Activated CD4-positive, alpha-beta T cell treated with anti-CD3 and anti-CD28 coated beads, Interleukin-2, amount 10 ng/mL, durations not matched to agents 7 days and 5 days (primary cell): ENCODE measurements at places on chromosomes 2 and 18.

GRCh38 chr2:74188018-74188601 is 9.4 kb upstream of the MOB1A start:
- no peaks in the 10 kb centered on the region for H3K36me3 ChIP-seq
- peaks cover 25% of the 10 kb centered on the region for H3K4me1 ChIP-seq
- DNase-seq = no peak
- no peak overlapping the region for H3K27ac ChIP-seq
- peaks cover 11% of the 10 kb centered on the region for H3K27me3 ChIP-seq
- no peak overlapping the region for H3K4me3 ChIP-seq

GRCh38 chr2:237128026-237128703 is 42.5 kb downstream of the COPS8 start:
- DNase-seq = no peak
- H3K4me3 ChIP-seq = no peak overlapping the region
- no peak overlapping the region for H3K27ac ChIP-seq
- no peaks in the 10 kb centered on the region for H3K4me1 ChIP-seq
- H3K27me3 ChIP-seq = no peaks in the 10 kb centered on the region

GRCh38 chr18:46060359-46060841 is 11.7 kb downstream of the PSTPIP2 start:
- no peak for DNase-seq
- peaks cover 11% of the 10 kb centered on the region for H3K4me1 ChIP-seq

DNA sequence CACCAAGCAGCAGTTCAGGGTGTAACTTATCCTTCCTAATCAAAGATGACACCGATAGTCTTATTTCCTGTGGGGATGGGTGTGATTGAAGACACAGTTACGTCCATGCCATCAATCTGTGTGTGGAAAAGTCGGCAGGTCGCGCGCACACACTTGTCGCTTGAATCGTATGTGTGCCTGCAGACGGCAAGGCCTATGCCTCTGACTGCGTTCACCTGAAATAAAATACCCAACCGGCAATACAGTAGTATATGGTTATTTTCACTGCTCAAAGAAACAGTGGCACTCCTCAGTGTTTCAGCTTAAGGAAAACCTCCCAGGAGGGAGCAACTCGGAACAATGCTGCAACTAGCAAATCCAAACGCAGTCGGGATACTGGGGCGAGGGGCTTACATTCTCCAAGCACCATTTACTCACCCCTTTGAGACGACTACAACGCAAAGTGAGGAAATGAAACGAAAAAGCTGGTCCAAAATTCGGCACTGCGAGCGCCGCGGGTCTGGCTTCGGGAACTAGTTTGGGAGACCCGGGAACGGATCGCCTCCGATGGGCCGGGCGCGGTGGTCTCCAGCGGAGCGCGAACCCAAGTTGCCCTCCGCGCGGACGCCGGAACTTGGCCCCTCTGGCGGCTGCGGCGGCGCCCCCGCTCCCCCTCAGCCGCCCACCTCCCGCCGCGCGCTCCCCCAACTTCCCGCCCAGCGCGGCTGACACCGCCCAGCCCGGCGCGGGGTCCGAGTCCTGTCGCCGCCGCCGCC is 675 bp downstream of the PRKD3 start:
- peaks cover 3% of the 10 kb centered on the region for H3K36me3 ChIP-seq
- peak overlapping the region; percentile 90 for H3K27ac ChIP-seq
- peak overlapping the region; percentile 91 for H3K4me3 ChIP-seq
- DNase-seq = peak; percentile 34
- peaks cover 21% of the 10 kb centered on the region for H3K4me1 ChIP-seq

DNA sequence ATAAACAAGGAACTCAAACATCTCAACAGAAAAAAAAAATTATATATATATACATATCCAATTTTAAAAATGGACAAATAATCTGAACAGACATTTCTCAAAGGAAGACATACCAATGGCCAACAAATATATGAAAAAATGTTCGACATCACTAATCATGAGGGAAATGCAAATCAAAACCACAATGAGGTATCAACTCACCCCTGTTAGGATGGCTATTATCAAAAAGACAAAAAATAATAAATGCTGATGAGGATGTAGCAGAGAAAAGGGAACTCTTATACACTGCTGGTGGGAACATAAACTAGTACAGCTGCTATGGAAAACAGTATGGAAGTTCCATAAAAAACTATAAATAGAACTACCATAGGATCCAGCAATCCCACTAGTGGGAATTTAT is 46.1 kb downstream of the CLASP1 start:
- no peak overlapping the region for H3K4me3 ChIP-seq
- no peaks in the 10 kb centered on the region for H3K27me3 ChIP-seq
- peaks cover 26% of the 10 kb centered on the region for H3K4me1 ChIP-seq
- H3K27ac ChIP-seq = no peak overlapping the region
- no peak for DNase-seq
- peaks cover 45% of the 10 kb centered on the region for H3K36me3 ChIP-seq

GRCh38 chr2:20231598-20232026 is 6.7 kb upstream of the SDC1 start:
- H3K4me1 ChIP-seq = no peaks in the 10 kb centered on the region
- H3K36me3 ChIP-seq = no peaks in the 10 kb centered on the region
- H3K27ac ChIP-seq = no peak overlapping the region
- peaks cover 40% of the 10 kb centered on the region for H3K27me3 ChIP-seq

DNA sequence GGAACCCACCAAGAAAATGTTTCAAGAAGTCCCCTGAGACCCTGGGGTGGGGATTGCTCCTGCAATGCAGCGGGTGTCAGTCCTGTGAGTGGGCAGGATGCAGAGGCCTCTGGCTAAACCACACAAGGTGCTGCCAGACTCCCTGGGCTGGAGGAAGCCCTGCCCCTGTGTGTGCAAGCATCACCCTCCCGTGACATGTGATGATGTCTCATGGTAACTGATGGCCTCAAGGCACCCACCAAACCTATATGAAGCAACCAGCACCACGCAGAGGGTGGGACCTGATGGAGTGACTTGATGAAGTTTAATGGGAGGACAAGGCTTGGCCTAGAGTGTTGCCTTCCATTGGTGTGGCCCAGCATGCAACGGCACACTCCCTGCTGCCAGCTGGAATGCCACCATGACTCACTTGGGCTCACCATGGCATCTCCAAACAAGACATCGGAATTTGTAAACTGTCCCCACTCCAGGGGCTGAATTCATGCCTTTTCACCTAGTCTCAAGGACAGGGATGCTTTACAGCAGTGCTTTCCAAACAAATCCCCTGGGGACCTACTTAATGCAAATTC is 8.7 kb upstream of the SLC14A1 start:
- H3K27me3 ChIP-seq = peaks cover 4% of the 10 kb centered on the region
- H3K36me3 ChIP-seq = no peaks in the 10 kb centered on the region
- DNase-seq = no peak
- H3K4me1 ChIP-seq = no peaks in the 10 kb centered on the region

DNA sequence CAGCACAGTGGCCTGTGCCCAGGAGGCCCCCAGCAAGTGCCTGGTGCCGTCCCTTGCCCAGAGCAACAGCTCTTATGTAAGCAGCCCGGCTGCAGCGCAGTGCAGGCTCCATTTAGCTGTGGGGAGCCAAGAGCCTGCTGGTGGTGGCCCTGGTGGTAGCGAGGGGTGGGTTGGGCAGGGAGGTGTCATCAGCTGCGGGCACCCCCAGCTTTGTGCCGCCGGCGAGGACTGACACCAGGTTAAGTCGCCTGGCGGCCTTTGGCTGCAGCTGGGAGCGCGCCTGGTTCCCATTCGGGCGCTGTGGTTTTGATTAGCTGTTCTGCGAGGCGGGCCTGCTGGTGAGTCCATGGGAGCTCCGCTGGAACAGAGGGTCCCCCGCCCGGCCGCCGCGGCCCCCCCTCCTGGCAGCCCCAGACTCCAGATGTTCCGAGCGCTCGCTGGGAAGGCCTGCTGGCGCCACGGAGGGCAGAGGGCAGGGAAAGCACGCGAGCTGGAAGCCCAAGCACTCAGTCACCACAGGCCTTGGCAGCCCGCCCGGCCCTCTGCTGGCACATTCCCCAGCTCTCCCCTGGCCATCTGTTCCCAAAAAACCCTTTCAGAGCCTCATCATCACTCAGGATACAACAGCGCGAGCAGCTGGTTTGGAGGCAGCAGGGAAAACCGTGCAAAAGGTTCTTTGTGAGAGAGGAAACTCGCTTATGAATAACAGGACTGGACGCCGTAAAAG is 18.4 kb downstream of the ATOH8 start:
- no peak for DNase-seq
- H3K36me3 ChIP-seq = no peaks in the 10 kb centered on the region
- no peak overlapping the region for H3K27ac ChIP-seq

DNA sequence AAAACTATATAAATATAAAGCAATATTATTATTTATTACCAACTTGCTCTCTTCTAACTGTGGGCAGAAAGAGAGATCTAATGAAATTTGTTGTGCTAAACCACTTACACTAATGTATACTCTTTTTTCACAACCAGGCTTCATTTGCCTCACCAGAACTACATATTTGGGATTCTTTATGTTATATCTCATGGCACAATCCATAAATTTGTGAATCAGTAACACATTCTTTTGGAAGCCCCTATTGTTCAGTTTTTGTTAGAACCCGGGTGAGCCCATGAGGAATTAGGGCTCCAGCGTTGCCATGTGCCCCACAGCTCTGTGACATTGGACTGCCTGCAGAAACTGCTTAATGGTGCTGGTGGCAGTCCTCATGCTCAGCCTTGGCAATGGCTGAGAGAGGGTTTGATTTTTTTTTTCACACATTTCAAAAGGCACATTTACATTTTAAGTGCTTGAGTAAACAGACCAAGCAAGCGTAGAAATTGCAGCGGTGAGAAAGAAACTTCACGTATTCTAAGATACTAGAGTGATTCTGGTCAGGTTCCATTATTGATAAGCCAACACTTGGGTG is 15.3 kb downstream of the VIT start:
- H3K27ac ChIP-seq = no peak overlapping the region
- DNase-seq = no peak
- H3K4me3 ChIP-seq = no peak overlapping the region
- peaks cover 4% of the 10 kb centered on the region for H3K27me3 ChIP-seq
- no peaks in the 10 kb centered on the region for H3K4me1 ChIP-seq
- H3K36me3 ChIP-seq = peaks cover 3% of the 10 kb centered on the region

DNA sequence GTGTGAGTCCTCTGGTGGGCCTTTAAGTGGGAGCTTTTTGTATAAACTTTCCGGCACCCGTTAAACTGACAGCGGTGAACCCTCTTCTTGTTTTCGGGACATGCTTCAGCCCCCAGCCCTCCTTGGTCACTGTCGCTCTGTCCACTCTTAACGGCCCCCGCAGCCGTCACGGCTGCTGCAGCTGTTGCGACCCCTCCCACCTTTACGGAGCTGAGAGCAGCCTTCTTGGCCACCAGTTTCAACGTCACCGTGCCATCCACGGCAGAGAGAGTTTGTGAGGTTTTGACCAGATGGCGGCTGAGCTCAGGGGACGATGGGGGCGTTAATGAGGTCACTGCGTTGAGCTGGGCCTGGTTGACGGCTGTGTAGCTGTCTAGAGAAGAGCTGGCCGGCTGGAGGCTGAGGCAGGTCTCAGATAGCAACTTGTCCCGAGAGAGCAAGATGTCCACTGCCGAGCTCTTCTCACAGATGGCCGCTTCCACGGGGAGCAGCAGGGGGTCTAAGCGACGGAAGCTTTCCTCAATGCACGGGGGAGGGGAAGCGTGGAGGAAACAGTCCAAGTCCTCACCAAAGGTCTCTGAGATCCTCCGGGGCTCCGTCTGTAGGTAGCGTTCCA is 41.9 kb downstream of the KLF7 start:
- no peak overlapping the region for H3K4me3 ChIP-seq
- H3K4me1 ChIP-seq = peaks cover 37% of the 10 kb centered on the region
- DNase-seq = no peak
- no peaks in the 10 kb centered on the region for H3K27me3 ChIP-seq

GRCh38 chr2:18276583-18277075 is 283.8 kb downstream of the RDH14 start:
- H3K27ac ChIP-seq = no peak overlapping the region
- no peak overlapping the region for H3K4me3 ChIP-seq
- no peaks in the 10 kb centered on the region for H3K4me1 ChIP-seq
- DNase-seq = no peak
- H3K27me3 ChIP-seq = no peaks in the 10 kb centered on the region

- DNase-seq = no peak
- no peaks in the 10 kb centered on the region for H3K36me3 ChIP-seq
- H3K4me3 ChIP-seq = no peak overlapping the region
- no peaks in the 10 kb centered on the region for H3K4me1 ChIP-seq
These were observed 891.8 kb downstream of the DSC3 start for GRCh38 chr18:30150586-30151250.

DNA sequence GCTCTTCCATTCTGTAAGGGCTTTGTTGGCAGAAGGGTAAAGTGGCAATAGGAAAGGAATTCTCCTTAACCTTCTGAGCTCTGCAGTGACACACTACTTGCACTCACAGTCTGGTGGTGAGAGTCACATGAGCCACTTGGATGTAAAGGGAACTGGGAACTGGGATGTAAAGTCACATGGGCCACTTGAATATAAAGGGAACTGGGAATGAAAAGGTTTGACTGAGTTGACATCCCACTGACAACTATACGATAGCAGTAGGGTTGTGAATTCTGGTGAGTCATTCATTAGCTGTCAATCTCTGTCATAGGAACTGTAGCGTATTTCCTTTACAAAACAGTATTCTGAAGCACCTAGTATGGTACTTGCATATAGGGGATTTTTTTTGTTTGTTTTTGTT is 5.5 kb downstream of the RPE start:
- H3K36me3 ChIP-seq = peaks cover 47% of the 10 kb centered on the region
- no peaks in the 10 kb centered on the region for H3K27me3 ChIP-seq
- no peak overlapping the region for H3K4me3 ChIP-seq
- peaks cover 53% of the 10 kb centered on the region for H3K4me1 ChIP-seq

DNA sequence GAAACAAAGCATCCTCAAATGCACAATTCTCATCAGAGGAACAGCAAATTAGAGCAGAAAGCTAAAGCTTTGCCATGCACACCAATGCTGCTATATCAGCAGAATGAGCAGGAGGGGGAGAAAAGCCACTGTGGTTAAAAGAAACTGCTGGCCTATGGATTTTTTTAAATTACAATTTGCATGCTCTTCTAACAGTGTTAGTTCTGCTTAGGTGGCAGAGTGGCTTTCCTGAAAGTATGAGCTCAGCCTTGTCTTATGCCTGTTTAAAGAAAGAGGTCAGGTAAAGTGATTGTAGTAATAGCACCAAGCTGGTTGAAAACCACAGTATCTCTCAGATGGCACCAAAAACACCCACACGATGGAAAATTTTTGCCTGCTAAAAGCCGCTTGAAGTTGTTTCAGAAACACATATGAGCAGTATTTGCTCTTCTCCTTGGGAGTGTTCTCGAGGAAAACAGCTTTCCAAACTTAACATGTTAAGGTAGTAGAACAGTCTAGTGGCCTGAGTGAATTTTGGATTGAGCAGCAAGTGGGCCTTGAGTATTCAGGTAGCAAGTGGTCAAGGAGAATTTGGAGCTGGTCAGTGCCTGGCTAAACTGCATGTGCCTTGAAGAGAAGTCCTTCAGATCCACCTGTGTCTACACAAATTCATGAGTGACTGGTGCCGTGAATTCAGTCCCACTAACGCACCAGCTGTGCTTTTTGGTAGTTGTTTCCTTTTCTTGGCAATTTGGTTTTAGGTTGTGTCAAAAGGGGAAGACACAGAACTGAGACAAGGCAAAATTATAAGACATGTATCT is 19.6 kb upstream of the NDUFV2 start:
- peaks cover 13% of the 10 kb centered on the region for H3K36me3 ChIP-seq
- peaks cover 64% of the 10 kb centered on the region for H3K4me1 ChIP-seq
- H3K27ac ChIP-seq = peak overlapping the region; percentile 96
- H3K4me3 ChIP-seq = peak overlapping the region; percentile 62
- DNase-seq = peak; percentile 59

- H3K36me3 ChIP-seq = no peaks in the 10 kb centered on the region
- no peak overlapping the region for H3K4me3 ChIP-seq
- H3K27ac ChIP-seq = no peak overlapping the region
These were observed 270.6 kb upstream of the TANK start for GRCh38 chr2:160889439-160890170.
